ENCODE measurements at places on chromosomes 5 and 9. TPM values are rescaled to one million over a fixed set of nuclear protein-coding genes. Genes with fewer than 3 reads are reported as not detected.

- DNase-seq, result no peak
Observed at GRCh38 chr5:80656425-80656824, 1.6 kb upstream of the DHFR start.

The SLC1A1 gene
- total RNA-seq, result 4.2 TPM

DNA sequence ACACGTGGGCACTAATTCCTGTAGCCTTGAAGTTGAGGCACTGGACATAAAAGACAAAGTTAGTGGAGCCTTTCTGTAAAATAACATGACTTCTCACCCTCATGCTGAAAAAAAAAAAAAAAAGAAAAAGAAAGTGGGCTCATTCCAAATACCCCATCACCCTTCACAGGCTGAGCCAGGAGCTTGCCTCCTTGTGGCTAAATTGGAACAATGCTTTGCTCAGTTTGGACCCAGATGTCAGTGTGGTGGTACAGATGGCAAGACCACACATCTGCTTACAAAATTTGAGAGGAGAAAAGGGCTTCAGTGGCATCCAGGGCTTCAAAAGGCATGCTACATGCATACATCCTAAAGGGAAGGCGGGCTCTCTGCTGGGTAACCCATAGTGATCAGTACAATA lies 342.8 kb downstream of the EBF1 start:
- no peak for DNase-seq

DNA sequence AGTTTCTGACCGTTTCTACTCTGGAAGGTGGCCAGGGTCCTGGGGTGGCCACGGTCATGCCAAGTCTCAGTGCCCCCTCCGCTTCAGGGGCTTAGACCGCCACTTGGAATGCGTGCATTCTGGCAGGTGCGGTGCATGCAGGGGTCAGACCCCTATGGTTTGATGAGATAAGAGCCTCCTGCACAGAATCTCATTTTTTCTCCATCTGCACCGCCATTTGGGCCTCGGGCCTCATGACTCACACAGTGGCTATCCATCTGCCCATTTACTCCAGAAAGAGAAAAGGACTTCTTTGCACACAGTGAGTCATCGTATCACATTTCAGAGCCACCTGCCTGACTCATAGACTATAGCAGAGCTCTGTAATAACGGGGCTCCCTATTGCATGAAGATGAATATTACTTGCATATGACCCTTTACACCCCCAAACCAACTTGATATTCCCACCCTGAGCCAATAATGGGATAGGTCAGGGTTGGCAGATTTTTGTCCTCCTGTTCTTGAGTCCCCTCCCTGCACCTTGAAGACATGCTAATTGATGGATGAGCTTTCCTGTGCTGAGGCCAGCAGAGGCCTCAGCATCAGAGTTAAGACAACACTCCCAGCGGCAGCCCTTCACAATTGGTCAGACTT lies 157.4 kb downstream of the NR3C1 start:
- no peak for DNase-seq

DNA sequence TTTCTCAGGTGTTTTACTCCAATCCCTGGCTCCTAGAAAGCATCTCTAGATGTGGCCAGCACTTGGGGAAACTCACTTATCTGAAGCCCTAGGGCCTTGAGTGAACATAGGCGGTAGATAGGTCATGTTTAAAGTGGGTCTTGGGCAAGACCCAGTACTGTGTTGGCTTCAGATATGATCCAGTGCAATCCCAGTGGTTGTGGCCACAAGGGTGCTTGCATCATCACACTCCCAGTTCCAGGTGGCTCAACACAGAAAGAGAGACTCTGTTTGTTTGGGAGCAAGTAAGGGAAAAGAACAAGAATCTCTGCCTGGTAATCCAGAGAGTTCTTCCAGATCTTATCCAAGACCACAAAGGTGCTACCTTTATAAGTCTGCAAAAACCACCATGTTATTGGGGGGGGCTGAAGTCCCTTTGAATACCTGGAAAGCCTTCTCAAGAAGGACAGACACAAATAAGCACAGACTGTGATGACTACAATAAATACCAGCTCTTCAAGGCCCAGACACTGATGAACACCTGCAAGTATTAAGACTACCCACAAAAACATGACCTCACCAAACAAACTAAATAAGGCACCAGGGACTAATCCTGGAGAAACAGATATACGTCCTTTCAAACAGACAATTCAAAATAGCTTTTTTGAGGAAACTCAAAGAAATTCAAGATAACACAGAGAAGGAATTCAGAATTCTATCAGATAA lies 114.7 kb downstream of the LURAP1L start:
- no peak for DNase-seq

The TMEM174 gene
- not detected for total RNA-seq

GRCh38 chr9:4077499-4078102 lies 222.3 kb downstream of the GLIS3 start:
- DNase-seq, result peak; percentile 95

The ZNF366 gene
- 5.1 TPM for total RNA-seq

- DNase-seq, result no peak
Observed at GRCh38 chr5:69493396-69494133, 975 bp downstream of the OCLN start.

DNA sequence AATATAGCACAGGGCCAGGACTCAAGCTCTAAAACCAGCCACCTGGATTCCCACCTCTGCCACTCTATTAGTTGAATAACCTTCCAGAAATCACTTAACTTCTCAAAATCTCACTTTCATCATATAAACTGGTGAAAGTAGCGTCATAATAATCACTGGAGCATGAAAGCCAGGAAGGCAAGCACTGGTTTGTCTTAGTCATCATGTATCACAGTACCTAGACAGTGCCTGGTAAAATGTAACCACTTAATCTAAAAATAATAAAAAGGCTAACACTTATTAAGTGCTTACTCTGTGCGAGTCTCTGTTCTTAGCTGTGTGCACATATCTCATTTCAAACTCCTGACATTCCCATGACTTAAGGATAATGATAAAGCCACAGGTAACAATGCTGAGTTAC lies 109.4 kb downstream of the ASTN2 start:
- DNase-seq, result no peak

The UNC13B gene
- total RNA-seq, result 29.1 TPM

GRCh38 chr9:27545471-27545870 lies 15.9 kb upstream of the MOB3B start:
- no peak for DNase-seq

- no peak for DNase-seq
Observed at GRCh38 chr5:94281236-94281801, 337.1 kb downstream of the KIAA0825 start.

- no peak for DNase-seq
Observed at GRCh38 chr5:154801083-154801482, 45.9 kb downstream of the LARP1 start.

GRCh38 chr9:12684974-12685373 lies 8.2 kb upstream of the TYRP1 start:
- no peak for DNase-seq

The ZNF354B gene
- 13.4 TPM for total RNA-seq

DNA sequence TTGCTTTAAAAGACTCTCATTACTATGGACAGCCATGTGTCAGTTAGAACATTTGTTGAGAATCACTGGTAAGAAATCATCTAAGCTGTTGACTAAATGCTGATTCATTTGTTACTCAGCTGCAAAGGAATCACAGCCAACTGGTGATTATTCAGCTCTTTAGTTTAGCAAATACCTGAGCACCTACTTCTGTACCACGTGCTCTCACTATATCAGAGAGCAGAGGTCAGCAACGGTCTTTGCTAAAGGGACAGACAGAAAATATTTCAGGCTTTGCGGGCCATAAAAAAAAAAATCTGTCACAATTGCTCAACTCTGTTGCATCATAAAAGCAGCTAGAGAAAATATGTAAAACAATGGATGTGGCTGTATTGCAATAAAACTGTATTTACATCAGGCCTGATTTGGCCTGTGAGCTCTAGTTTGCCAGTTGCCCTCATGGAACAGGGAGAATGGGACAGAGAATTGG lies 377.6 kb downstream of the DNAH5 start:
- no peak for DNase-seq

DNA sequence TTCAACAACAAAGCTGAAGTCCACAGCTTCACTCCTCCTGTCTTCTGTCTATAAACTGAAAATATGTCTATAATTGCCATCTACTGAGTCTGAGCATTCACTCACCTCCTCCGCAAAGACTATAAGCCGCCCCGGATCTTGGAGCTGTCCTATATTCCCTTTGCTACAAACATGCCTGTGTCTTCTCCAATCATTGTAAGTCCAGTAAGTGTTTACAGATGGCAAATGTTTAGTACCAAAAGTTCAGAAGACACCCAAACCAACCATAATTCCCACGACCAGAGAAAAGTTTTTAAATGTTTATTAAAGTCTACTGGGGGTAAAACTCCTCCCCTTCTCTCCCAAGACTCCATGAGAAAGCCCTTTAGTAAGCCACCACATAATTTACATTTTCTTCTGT lies 80.9 kb downstream of the EBF1 start:
- no peak for DNase-seq

The RGS14 gene
- 13.4 TPM for total RNA-seq

DNA sequence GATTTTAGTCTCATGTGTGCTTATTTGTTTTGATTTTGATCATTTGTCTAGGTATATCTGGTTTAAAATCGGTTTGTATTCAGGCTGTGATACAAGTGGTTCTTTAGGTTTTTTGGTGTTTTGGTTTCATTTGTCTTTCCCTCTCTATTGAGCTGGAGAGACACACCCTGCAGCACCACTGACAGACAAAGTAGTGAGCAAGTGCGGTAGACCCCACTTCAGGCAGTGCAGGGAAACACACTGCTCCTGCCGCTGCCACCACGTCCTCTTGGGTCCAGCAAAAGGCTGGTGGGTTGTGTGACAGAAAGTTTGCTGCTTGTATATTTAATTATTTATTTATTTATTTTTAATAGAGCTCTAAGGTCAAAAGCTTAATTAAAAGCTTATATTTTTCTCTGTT lies 801.0 kb downstream of the NR2F1-AS1 start:
- no peak for DNase-seq

The SNCB gene
- not detected for total RNA-seq

DNA sequence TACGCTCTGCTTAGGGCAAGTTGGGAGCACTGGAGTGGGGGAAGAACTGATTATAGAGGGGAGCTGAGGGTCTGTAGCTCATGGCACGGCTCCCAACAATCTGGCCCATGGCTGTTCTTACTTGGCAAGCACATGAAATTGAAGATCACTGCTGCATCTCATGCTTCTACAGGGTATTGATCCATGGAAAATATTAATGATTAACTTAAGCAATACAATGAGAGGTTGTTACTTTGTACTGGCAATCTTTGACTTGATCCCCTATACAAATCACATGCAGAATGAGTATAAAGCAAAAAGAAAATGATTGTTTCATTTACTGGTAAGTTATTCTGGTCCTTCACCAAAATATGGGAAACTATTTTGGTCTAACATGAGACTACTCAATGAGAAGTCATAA lies 481.1 kb downstream of the PDE4D start:
- DNase-seq, result no peak

DNA sequence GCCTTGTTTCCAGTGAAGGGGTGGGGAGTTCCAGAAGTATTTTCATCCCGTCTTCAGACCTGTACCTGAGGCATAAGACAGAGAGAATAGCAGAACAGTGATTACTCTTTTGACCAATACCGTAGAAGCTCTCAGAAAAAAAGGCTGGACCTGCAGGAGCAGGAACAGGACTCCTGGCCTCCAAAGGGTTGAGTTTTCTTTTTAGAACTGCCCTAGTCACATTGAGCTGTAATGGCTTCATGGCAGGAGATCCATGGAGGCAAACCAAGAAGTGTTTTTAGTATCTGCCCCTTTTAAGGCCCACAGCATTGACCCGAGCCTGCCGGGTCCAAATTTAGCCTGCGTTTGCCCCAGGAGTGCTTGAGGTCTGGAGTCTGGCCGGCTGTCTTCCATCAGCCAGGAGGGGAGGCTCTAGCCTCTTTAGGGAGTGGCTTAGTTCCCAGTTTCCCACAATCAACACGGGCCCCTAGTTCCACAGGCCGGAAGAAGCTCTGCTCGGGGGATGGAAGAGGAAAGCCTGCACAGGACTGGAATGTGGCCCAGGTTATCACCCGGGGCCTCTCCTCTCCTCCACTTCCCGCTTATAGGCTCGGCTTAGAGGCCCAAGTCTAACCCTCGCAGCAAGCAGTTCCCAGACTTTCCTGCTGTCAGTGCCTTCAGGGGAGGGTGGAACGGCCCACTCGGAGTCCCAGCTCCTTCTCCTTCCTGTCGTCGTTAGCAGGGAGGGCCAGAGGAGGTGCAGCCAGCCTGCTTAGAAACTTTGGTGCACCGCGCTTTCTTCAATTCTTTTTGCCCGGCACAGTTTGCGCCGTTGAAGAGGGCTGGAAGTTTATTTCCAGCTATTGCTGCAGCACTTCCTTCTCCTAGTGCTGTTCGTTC lies 80.7 kb downstream of the C9orf152 start:
- DNase-seq, result peak; percentile 91

- no peak for DNase-seq
Observed at GRCh38 chr5:57725658-57726504, 243.3 kb upstream of the ACTBL2 start.

- DNase-seq, result no peak
Observed at GRCh38 chr5:115214541-115214940, 44.8 kb upstream of the TRIM36 start.

DNA sequence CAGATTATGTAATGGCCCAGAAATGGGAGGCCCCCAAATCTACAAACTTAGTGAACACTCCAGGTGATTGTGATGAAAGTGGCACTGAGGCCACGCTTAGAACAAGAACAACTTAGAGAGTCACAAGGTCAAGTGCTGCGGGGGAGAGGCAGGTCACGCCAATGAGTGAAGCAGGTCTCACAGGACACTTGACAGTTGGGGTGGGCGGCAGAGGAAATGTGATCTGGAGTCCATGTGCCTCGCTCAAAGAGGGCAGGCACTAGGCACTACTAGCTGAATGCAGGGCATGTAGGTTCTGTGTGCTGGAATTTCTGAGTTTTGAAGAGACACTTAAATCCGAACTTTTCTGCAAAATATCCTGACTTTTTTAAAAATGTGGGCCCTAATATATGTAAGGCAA lies 193.2 kb upstream of the RORB start:
- DNase-seq, result no peak

GRCh38 chr9:4984171-4984620 lies 876 bp upstream of the JAK2 start:
- no peak for DNase-seq

The OCLN gene
- total RNA-seq, result 1.9 TPM

- no peak for DNase-seq
Observed at GRCh38 chr9:119639287-119639955, 270.2 kb upstream of the BRINP1 start.
